ENCODE measurements at places on chromosomes 5 and 9.

GRCh38 chr5:98187945-98188344, 585.5 kb upstream of the RGMB start:
- no peak for DNase-seq
- H3K27ac ChIP-seq, result no peak overlapping the region
- no peaks in the 10 kb centered on the region for H3K4me1 ChIP-seq
- no peaks in the 10 kb centered on the region for H3K27me3 ChIP-seq

GRCh38 chr5:168305281-168305680, 13.8 kb downstream of the WWC1 start:
- H3K4me1 ChIP-seq, result no peaks in the 10 kb centered on the region
- DNase-seq, result no peak
- H3K27me3 ChIP-seq, result no peaks in the 10 kb centered on the region
- no peak overlapping the region for H3K4me3 ChIP-seq
- H3K27ac ChIP-seq, result no peak overlapping the region

DNA sequence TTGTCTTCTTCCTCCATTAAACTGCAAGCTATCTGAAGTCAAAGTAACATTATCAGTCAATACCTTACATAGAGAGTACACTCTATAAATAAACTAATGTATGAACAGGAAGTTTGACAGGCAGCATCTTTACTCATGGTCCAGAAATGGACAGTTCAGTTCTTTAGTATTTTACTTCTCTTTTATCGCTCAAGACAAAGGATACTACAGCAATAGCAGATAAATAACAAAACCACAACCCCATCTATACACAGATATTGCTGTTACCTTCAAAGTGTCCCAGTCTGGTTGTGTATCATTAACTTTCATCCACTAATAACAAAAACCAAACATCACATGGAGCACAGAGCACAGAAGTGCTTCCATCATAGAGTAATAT, 46.4 kb downstream of the SEMA5A start:
- H3K36me3 ChIP-seq, result no peaks in the 10 kb centered on the region
- no peaks in the 10 kb centered on the region for H3K4me1 ChIP-seq
- no peak overlapping the region for H3K4me3 ChIP-seq
- no peak for DNase-seq
- no peak overlapping the region for H3K27ac ChIP-seq
- H3K27me3 ChIP-seq, result no peaks in the 10 kb centered on the region

GRCh38 chr5:155332618-155333017, 319.1 kb downstream of the KIF4B start:
- no peak for DNase-seq
- no peak overlapping the region for H3K4me3 ChIP-seq
- no peaks in the 10 kb centered on the region for H3K36me3 ChIP-seq

DNA sequence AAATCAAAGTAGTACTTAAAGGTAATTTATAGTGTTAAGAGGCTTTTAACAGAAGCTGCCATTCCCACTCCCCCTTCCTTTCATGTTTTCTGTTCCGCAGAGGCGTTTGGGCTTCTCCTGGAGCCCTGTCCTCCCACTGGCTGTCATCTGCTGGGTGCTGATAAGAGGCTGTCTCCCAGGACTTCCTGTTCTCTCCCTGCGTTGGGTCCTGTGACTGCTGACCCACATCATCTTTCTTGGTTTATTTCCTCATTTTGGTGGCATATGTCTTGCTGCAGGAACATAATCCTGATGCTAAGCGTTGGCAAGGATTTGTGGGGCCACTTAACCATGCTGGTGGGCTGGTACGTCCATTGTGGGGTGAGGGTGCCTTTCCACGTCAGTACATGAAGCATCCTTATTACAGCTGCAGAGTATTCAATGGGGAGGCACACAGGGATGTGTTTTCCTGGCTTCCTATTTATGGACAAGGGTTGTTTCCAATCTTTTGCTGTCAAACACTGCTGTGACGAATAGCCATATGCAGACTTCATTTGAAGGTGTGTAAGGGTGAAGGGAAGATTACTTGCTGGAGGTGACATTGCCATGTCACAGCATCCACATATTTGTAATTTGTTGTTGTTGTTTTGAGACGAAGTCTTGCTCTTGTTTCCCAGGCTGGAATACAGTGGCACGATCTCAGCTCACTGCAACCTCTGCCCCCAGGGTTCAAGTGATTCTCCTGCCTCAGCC, 22.3 kb upstream of the RNF130 start:
- no peak for DNase-seq
- no peak overlapping the region for H3K27ac ChIP-seq
- no peaks in the 10 kb centered on the region for H3K36me3 ChIP-seq
- H3K4me1 ChIP-seq, result peaks cover 11% of the 10 kb centered on the region

DNA sequence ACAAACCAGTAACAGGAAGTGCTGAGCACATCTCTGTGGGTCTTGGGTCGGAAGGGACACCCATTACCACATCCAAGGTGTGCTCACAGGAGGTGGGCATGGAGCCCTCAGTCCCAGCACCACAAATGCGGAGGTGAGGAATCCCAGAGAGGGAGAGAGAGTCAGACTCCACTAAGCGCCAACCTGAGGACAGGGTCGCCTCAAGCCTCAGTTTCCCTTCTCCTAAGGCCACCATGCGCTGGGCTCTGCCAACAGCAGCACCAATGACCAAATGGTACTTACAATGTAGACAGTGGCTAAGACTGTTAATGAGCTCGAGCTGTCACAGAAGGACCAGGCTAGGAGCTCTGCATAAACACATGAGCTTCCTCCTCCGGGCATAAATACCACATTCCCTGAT, 43.1 kb downstream of the BICD2 start:
- H3K27me3 ChIP-seq, result no peaks in the 10 kb centered on the region
- peak overlapping the region; percentile 72 for H3K27ac ChIP-seq
- H3K4me1 ChIP-seq, result peaks cover 87% of the 10 kb centered on the region

DNA sequence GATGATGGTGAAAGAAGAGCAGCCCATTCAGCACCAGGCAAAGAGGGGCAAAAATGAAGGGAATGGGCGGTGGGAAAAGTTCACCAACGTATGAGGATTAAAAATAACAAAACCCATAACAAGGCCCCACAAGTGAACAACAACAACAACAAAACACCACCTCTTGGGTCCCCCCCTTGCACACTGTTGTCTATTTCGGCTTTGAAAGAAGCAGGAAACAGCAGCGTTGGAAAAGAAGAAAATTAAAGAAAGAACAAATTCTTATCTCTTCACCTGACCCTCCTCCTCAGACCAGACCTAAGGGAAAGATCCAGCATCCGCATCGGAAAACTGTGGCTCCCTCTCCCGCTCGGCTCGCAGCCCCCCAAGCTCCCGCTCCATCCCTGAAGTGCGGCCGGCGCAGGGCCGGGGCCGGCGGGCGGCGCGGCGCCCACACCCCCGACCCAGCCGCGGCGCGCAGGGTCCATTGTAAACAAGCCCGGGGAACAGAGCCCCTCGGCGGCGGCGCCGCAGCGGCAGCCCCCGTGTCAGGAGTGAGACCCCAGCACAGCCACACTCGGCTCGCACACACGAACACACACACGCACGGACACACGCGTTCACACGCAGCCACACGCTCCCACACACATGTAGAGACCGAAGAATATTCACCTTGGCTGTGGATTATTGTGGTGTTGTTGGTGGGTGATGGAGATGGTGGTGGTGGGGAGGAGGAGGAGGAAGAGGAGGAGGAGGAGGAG, 535 bp downstream of the RFX3 start:
- no peaks in the 10 kb centered on the region for H3K36me3 ChIP-seq
- peaks cover 17% of the 10 kb centered on the region for H3K4me1 ChIP-seq
- no peak for DNase-seq
- H3K27me3 ChIP-seq, result no peaks in the 10 kb centered on the region

DNA sequence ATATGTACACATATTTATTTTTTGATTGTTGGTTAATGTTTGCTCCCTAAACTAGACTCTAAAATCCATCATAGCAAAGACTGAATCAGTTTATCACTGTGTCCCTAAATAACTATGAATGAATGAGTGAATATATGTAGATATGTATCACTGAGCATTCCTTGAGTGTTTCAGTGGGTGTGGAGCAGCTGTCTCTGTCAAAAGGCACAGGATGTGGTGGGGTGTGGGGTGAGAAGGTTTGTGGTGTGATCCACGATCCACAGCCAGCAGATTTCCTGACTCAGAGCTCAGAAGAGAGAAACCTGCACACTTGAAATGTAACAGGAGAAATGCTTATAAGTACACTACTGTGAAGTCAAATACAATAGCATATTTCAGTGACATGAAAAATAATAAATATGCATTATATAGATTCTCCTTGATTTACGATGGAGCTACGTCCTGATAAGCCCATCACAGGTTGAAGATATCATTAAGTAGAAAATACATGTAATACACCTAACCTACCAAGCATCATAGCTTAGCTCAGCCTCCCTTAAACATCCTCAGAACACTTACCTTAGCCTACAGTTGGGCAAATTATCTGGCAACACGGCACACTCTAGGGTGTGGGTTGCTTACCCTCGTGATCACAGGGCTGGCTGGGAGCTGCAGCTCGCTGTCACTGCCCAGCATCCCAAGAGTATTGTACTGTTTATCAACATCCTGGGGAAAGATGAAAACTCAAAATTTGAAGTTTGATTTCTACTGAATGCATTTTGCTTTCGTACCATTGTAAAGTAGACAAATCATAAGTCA, 287.0 kb downstream of the GAS1 start:
- H3K4me3 ChIP-seq, result no peak overlapping the region
- DNase-seq, result no peak
- H3K27me3 ChIP-seq, result no peaks in the 10 kb centered on the region
- no peak overlapping the region for H3K27ac ChIP-seq
- no peaks in the 10 kb centered on the region for H3K36me3 ChIP-seq

DNA sequence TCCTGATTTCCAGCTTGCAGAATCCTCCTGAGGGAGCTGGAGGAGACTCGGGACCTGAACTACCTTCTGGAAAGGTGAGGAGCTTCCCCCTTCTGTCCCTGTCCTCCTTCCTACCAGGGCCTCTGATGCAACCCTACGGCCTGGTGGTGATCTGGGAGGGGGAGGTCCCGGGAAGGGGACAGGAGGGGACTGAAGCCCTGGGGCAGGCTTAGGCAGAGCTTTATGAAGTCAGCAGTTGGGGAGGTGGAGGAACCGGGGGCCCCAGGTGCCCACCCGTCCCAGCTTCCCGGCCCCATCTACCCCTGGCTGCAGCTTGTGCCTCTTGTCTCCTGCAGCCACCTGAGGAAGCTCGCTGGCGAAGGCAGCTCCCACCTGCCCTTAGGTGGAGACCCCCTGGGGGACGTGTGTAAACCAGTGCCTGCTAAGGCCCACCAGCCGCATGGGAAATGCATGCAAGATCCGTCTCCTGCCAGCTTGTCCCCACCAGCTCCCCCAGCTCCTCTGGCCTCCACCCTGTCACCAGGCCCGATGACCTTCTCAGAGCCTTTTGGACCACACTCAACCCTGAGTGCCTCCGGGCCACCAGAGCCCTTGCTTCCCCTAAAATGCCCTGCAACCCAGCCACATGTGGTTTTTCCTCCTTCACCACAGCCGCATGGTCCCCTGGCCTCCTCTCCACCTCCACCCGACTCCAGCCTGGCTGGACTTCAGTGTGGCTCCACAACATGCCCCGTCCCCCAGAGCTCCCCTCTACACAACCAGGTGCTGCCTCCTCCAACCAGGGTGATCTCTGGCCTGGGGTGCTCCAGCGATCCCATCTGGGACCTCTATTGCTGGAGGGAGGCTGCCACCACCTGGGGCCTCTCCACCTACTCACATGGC, 2.1 kb downstream of the SPATA31E1 start:
- H3K27me3 ChIP-seq, result no peaks in the 10 kb centered on the region
- DNase-seq, result no peak
- H3K27ac ChIP-seq, result no peak overlapping the region

GRCh38 chr5:153896701-153897100, 142.0 kb downstream of the FAM114A2 start:
- no peaks in the 10 kb centered on the region for H3K27me3 ChIP-seq
- H3K4me3 ChIP-seq, result no peak overlapping the region
- no peaks in the 10 kb centered on the region for H3K4me1 ChIP-seq
- H3K36me3 ChIP-seq, result no peaks in the 10 kb centered on the region
- DNase-seq, result no peak
- H3K27ac ChIP-seq, result no peak overlapping the region

DNA sequence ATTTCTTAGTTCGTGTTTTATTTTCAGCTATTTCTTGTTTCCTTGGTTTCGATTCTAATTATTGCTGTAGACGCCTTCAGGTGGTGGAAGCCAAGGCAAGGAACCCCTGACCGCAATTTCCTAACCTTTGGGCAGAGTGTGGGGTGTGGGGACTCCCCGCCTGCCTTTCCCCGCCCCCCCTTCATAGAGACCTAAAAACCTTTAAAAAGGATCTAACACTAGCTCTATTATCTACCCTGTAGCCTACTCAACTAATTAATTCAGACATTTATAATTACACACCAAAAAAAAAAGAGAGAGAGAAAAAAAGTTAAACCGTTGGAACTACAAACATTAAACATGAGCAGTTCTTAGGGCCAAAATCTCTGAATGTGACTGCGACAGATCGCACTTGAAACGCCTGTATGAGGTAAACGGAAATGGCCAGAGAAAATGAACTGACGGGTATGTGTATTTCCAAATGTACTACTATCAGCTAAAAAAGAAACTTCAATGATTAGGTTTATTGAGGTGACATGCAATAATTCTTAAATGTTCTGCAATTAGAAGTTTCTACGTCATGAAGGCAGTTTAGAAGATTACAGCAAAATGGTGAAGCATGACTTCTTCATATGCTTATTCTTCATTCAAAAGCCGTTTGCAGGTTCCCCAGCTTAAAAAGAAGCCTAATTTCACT, 19.0 kb upstream of the FER start:
- no peaks in the 10 kb centered on the region for H3K27me3 ChIP-seq
- DNase-seq, result peak; percentile 80
- H3K36me3 ChIP-seq, result no peaks in the 10 kb centered on the region

- H3K4me3 ChIP-seq, result no peak overlapping the region
- H3K27ac ChIP-seq, result no peak overlapping the region
- no peaks in the 10 kb centered on the region for H3K36me3 ChIP-seq
Observed at GRCh38 chr5:58012102-58012501, 447.8 kb downstream of the PLK2 start.

- no peaks in the 10 kb centered on the region for H3K36me3 ChIP-seq
- peaks cover 2% of the 10 kb centered on the region for H3K27me3 ChIP-seq
- DNase-seq, result no peak
- H3K4me1 ChIP-seq, result no peaks in the 10 kb centered on the region
- H3K4me3 ChIP-seq, result no peak overlapping the region
Observed at GRCh38 chr5:52938226-52938625, 50.9 kb upstream of the ITGA2 start.

DNA sequence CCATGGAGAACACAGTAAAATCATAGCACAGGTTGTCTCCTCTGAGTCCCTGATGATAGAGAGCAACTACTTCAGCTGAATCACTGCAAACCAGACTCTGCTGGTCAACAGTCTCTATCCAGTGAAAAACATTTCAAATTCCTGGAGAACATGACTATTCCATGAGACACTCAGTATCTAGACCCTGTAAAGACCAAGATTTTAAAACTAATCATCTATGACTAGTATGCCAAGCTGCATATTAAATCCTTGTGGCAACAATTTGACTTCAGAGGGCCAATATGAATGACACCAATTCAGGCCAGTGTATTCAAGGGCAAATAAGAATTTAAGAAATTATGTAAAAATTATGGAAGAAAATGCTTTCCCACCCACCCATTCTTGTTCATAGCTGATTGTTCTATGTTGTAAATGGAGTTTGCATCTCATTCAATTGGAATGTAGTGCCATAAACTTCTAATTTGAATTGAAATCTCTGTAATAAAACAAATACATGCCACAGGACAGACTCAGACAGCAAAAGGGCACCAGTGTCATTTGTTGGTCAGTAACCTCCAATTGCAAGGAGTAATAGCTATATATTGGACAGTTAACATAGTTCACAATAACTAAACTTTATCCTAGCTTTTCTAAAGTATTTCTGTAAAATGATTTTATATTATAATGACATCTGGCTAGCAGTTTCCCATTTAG, 80.1 kb upstream of the LPAR1 start:
- no peaks in the 10 kb centered on the region for H3K27me3 ChIP-seq
- no peak overlapping the region for H3K27ac ChIP-seq
- H3K4me3 ChIP-seq, result no peak overlapping the region
- no peaks in the 10 kb centered on the region for H3K36me3 ChIP-seq
- DNase-seq, result no peak
